ENCODE measurements at places on chromosomes 1 and 21.

DNA sequence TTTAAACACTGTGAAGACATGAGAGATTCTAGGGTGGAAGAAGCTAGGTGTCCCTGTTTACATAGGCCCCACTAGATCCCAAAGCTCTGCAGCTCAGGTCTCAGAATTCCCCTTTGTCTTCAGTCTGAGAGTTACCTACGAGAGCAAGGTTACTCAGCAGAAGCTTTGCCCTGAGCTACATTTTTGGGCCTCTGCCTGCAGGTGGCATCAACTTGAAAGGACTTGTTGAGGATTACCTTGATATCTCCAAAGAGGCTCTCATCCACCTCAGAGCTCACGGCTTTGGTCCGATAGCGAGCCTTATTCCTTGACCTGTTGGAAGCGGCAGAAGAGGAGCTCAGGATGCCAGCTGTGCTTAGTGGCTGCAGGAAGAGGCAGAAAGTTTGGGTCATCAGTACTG lies 7.0 kb downstream of the CFAP45 start:
- no peak for DNase-seq

DNA sequence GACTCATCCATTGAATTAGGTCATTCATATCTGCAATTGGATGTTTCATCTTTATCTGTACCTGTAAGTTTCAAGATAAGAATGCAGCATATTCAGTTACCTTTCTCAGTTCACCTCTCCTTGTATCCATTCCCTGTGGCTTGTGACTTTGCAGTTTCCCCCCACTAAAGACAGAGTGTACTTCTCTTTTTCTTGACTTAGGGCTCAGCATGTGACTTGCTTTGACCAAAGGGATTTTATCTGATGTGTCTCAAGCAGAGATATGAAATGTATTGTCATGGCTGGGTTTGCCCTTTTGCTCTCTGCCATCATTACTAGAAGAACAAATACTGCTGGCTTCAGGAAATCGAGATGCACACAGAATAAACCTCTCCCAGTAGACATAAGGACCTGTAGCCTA lies 754.8 kb downstream of the ADGRL2 start:
- no peak for DNase-seq

DNA sequence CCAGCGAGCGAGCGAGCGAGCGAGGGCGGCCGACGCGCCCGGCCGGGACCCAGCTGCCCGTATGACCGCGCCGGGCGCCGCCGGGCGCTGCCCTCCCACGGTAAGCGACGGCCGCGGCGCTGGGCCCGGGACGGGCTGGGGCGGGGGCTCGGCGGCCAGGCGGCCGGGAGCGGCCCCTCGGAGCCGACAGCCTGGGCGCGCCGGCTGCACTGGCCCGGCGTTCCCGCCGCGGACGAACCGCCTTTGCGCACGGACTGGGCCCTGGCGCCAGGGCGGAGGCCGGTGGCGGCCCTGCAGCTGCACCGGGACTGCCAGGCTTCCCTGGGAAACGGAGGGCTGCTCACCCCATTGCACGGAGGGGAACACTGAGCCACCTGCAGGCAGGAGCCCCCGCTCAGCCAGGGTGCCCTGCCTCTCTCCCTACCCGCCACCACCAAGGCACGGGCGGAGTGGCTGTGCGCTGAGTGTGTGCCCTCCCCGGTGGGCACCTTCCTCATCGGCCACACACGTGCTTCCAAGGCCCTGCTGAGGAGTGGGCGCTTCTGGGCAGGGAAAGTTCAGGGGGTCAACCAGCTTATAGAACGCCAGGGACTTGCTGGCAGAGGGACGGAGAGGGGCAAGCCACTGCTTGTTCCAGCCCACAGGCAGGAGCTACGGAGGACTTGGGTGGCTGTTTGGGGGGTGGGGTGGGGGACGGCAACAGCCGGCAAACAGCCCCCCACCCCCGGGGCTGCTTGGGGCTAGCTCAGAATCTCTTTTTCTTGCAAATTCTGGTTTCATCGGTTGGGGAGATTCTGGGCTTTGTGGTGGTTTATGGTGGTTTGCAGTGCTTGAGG lies 532 bp downstream of the CSF1 start:
- peak; percentile 32 for DNase-seq

GRCh38 chr1:6927626-6928025 lies 142.4 kb downstream of the CAMTA1 start:
- DNase-seq, result no peak

DNA sequence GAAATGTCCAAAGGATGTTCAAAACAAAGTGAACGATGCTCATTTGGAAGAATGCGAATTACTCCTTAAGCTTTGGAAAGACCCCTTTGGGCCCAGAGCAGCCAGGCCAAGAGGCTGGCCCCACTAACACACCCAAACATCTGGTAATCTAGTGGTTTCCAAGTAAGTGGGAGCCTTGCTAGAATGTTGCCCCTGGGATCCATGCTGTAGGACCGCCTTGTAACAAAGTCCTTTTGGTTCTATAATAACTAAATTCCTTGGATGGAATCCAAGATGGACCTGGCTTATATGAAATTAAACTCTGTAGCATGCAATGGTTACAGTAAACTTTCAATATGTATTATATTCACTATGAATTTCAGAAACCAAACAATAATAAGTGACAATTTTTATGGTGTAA lies 25.3 kb downstream of the GPR3 start:
- no peak for DNase-seq

DNA sequence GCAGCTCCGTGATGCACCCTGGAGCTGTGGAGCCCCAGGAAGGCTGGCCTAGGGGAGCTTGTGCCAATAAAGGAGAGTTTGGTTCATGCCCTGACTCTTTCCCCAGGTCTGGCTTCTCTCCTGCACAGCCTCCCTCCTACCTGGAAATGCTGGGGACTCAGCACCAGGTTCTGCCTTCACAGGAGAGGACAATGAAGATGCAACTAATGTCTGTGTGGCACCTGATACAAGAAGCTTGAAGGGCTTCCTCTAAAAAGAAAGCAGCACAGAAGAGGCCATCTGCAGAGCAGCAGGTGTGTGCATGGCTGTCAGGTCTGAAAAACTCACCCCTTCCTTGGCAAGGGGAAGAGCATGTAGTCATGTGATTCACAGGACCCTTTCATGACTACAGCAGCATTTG lies 43.7 kb upstream of the SLC44A3 start:
- no peak for DNase-seq

DNA sequence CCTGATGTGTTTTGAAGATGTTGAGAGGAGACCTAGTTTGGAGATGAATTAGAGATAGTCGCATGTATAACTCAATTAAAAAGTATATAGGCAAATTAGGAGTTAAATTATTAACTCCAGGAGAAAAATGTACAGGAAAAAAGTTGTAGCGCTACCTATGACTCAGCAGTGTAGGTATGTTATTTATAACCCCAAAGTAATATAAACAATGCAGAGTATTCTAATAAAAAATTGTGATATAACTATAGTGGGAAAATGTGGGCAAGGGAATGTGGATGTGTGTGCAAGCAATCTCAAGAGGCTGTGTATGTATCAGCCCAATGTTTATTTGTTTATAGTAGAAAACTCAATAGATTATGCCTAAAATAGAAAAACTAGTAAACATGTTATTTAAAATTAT lies 144.5 kb downstream of the BRINP2 start:
- no peak for DNase-seq

- DNase-seq, result no peak
Observed at GRCh38 chr21:26756491-26757159, 88.6 kb downstream of the ADAMTS1 start.

GRCh38 chr1:60848583-60849188 lies 233.7 kb upstream of the NFIA start:
- peak; percentile 75 for DNase-seq

- no peak for DNase-seq
Observed at GRCh38 chr1:223737342-223737741, 25.0 kb downstream of the CAPN2 start.

GRCh38 chr1:179953974-179954492 lies 577 bp upstream of the CEP350 start:
- peak; percentile 69 for DNase-seq

- no peak for DNase-seq
Observed at GRCh38 chr21:41868062-41868710, 11.0 kb downstream of the PRDM15 start.

DNA sequence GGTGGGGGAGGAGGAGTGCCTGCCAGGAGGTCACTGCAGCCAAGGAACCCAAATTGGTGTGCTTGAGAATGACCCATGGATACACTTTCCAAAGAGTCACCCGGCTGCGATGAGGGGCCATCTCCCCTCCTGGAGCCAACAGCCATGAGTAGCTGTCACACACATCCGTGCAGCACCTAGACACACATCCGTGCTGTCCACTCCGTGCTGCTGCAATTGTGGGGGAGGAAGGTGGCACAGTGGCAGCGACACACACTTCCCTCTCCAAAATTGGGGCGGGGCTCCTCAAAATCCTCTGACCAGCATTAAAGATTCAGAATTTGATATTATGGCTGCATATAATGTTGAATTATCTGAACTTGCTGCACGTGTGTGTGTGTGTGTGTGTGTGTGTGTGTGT lies 15.8 kb downstream of the TP73 start:
- no peak for DNase-seq

- DNase-seq, result no peak
Observed at GRCh38 chr21:28758042-28758882, 234.4 kb downstream of the LTN1 start.

- DNase-seq, result no peak
Observed at GRCh38 chr1:81254560-81254959, 546.2 kb upstream of the ADGRL2 start.

DNA sequence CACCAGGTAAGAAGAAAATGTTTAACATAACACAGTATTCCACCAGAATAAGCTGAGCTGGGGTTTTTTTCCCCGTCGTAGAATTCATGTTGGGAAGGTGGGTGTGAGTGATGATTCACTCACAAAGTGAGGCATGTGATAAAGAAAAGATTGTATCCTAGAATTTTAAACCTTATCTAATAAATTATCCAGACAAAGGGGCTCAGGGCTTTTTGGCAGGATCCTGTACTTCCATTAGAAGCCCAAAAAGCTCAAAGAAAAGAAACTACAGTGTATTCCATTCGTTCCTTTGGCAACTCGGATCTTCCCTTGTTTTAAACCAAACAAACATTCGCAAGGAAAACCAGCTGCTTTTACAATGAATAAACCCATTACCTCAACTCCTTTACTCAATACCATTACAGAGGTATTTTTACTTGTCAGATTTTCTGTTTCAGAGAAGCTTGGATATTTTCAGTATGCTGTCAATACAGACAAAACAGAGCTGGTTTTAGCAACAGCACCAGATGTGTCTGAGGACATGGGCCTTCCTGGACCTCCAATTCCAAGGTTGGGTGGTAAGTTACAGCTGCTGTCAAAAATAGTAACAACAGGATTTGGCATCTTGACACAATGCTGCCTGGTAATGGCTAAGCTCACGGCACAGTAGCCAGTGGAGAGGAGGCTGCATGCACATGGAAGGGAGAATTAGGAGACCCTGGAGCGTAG lies 159.9 kb upstream of the RUNX1 start:
- DNase-seq, result no peak

DNA sequence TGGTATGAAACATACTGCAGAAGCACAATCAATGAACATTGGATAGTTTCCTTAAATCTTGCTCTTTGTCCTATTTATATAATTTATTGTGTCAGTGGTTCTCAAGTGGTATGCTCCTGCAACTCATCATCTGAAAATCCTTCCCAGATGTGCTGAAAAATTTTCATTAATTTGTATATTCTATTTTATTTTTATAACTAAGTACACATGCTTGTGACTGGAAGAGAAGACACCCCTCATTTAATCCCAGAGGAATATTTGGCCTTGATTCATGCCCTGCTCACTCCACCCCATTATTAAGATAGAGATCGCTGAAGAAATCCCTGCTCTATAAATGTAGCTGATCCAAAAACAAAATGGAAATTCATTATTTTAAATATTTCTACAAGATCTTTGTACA lies 870.5 kb upstream of the CXADR start:
- DNase-seq, result no peak

GRCh38 chr1:143680304-143680703 lies 291.5 kb downstream of the FAM72C start:
- DNase-seq, result no peak

DNA sequence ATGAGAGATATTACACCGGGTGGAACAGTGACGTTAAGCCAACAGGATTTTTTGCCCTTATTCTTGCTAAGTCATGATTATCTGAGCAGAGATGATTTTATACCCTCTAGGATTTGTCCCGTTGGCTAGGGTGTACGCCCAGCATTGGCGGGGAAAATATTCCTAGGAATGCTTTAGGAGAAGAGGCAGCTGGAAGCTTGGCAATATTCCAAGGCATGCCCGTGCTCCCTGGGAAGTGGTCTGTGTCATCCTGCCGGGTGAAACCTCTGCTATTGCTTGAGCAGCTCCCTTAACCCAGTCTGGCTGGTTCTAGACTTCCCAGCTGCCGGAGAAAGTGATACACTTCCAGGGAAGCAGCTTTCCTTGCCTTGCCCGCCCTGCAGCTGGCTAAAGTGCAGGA lies 16.2 kb downstream of the CHRNB2 start:
- no peak for DNase-seq

- no peak for DNase-seq
Observed at GRCh38 chr1:88825721-88826120, 65.6 kb downstream of the GTF2B start.

DNA sequence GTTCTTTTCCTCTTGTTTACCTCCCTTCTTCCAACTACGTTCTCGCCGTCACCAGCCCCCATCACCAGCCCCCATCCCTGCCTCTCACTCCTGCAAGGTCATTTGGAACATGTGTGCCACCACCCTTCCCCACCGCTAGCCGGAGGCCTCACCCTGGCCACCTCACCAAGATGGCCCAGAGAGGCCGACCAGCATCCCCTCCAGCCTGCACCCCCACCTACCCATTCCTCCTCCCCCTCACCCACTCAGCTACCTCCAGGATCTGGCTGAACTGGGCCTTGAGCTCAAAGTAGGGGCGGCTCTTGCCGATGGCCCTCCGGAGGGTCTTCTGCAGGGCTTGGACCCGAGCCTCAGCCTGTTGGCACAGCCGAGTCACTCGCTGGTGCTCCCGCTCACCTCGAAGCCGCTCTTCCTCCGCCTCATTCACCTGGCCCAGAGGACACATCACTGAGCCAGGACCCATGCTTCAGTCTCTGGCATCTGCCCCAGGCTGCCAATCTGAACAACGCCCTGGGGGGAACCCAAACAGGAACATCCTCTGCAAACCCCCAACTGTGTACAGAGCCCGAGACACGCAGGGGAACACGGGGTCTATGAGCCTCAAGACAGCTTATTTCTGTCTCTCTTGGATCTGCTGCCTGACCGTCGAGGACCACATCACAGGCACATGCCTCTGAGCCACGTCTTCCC lies 12.8 kb downstream of the SH3BP5L start:
- no peak for DNase-seq

GRCh38 chr1:85936057-85936456 lies 220.5 kb downstream of the COL24A1 start:
- DNase-seq, result no peak
